ENCODE measurements at places on chromosomes 2 and 18.

DNA sequence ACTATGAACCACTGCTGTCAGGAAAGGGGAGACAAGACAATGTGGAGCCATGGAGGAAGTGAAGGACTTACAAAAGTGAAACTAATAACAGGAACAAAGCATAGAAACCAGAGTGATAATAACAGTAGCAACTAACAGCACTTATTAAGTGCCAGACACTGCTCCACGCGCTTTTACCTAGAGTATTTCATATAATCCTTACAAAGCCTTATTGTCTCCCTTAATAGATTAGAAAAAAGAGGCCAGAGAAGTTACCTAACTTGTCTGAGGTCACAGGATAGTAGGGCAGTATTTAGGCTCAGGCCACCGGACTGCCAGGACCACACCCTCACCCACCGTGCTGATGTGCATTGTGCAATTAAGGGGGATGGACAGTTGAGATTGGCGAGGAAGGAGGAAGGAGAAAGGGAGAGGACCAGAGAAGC is 98.6 kb upstream of the NFU1 start:
- DNase-seq: no peak

GRCh38 chr18:12369211-12369610 is 7.8 kb downstream of the AFG3L2 start:
- no peak for DNase-seq

DNA sequence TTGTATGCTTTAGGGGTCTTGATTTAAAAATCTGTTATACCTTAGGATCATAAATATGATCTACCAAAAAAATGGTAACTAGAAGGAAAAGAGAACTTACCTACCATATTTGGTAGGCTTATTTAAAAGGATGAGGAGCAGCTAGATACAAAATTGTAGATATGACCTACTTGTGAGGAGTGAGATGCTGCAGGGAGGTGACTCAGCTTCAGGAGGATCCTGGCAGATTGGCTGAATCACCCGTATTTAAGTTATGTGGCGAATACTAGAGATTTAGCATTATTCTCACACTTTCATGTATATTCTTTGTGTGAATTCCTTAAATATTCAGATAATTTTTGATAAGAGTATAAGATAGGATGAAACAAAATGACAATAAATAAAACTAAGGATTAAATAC is 657.3 kb upstream of the LINC00305 start:
- no peak for DNase-seq

- DNase-seq: no peak
These were observed 53.2 kb upstream of the SLC4A10 start for GRCh38 chr2:161571051-161571429.

DNA sequence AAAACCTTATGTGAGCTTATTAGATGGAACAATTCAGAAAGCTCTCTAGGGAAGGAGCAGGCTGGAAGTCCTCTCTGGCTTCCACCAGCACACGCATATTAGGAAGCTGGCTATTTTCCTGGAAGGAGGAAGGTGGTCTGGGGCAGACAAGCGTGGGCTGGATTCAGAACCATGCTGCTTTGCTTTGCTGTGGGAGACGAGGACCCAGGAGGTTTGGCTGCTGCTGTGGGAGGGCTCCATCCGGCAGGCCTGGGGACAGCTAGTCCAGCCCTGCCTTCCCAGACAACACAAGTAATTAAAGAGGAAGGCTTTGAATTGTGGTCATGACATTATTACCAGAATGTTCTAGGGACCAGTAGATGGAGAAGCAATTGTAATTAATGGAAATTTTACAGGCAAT is 238.8 kb upstream of the MYT1L start:
- no peak for DNase-seq

GRCh38 chr2:29253-29652 is 17.1 kb downstream of the FAM110C start:
- no peak for DNase-seq

Data from stimulated activated CD4-positive, alpha-beta T cell treated with anti-CD3 and anti-CD28 coated beads, Interleukin-4, amount 100 ng/mL, for 1 hour (primary cell).